ENCODE measurements at places on chromosomes 11 and 22. TPM values are rescaled to one million over a fixed set of nuclear protein-coding genes. Genes with fewer than 3 reads are reported as not detected.
A peak's percentile ranks its signal among the peaks of the same experiment; 100 is the strongest.

DNA sequence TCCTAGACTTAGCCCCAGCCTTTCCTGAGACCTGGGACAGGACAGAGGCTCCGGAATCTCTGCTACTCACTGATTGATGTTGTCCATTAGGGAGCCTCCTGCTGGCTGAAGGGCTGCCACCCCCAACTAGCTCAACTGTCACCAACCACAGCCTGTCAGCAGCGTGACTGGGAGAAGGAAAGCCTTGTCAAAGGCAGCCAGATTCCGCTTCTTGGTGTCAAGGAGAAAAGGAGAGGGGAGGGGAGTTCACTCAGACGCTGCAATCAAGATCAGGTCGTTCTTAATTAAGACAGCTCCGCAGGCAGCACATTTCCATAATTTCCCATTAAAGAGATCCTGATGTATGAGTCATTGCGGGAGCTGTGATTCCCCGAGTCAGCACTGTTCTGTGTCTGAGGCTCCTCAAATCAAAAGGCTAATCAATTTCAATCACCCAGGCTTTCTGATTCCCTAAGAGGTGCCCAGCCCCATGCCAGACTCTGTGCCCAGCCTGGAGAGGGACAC, 152.8 kb upstream of the ZBED5 start:
- no peak overlapping the region for H3K27ac ChIP-seq
- H3K36me3 ChIP-seq: no peaks in the 10 kb centered on the region
- H3K4me1 ChIP-seq: peaks cover 9% of the 10 kb centered on the region
- peak; percentile 24 for DNase-seq
- H3K27me3 ChIP-seq: peaks cover 15% of the 10 kb centered on the region
- no peak overlapping the region for H3K4me3 ChIP-seq

GRCh38 chr22:44869196-44869595, 116.8 kb downstream of the ARHGAP8 start:
- no peak for DNase-seq
- H3K36me3 ChIP-seq: peaks cover 16% of the 10 kb centered on the region

The CRYBA4 gene
- polyA plus RNA-seq: not detected

GRCh38 chr11:35997902-35998520, 54.1 kb downstream of the LDLRAD3 start:
- no peak for DNase-seq
- H3K27ac ChIP-seq: no peak overlapping the region
- peaks cover 16% of the 10 kb centered on the region for H3K4me1 ChIP-seq
- H3K36me3 ChIP-seq: no peaks in the 10 kb centered on the region
- H3K27me3 ChIP-seq: no peaks in the 10 kb centered on the region

DNA sequence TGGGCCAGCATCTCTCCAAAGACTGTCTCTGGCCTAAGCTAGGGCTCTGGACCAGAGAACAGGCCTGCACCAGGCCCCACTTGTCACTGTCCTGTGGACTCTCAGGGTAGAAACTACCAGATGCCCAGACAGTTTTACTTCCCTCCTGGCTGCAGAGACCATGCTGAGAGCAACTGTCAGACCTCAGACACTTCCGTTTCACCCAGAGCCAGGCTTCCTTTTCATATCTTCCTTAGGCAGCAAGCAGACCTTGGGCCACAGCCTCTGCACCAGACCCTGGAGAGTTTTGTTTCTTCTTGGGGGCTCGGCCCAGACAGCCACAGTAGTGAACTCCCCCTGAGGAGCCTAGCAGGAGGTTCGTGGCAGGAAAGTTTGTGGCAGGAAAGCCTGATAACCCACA, 12.1 kb upstream of the FCHSD2 start:
- no peaks in the 10 kb centered on the region for H3K27me3 ChIP-seq
- no peak for DNase-seq
- no peaks in the 10 kb centered on the region for H3K36me3 ChIP-seq
- peaks cover 3% of the 10 kb centered on the region for H3K4me1 ChIP-seq

- no peak overlapping the region for H3K4me3 ChIP-seq
- H3K27me3 ChIP-seq: no peaks in the 10 kb centered on the region
- no peaks in the 10 kb centered on the region for H3K36me3 ChIP-seq
- H3K27ac ChIP-seq: no peak overlapping the region
- no peak for DNase-seq
These were observed 199.1 kb upstream of the NCAM1 start for GRCh38 chr11:112761911-112762706.

GRCh38 chr11:66637557-66638176, 836 bp upstream of the RBM4 start:
- peaks cover 13% of the 10 kb centered on the region for H3K4me1 ChIP-seq
- no peak for DNase-seq
- H3K36me3 ChIP-seq: peaks cover 20% of the 10 kb centered on the region
- H3K27me3 ChIP-seq: no peaks in the 10 kb centered on the region
- peak overlapping the region; percentile 90 for H3K27ac ChIP-seq
- H3K4me3 ChIP-seq: peak overlapping the region; percentile 90

The MUC15 gene
- not detected for polyA plus RNA-seq

DNA sequence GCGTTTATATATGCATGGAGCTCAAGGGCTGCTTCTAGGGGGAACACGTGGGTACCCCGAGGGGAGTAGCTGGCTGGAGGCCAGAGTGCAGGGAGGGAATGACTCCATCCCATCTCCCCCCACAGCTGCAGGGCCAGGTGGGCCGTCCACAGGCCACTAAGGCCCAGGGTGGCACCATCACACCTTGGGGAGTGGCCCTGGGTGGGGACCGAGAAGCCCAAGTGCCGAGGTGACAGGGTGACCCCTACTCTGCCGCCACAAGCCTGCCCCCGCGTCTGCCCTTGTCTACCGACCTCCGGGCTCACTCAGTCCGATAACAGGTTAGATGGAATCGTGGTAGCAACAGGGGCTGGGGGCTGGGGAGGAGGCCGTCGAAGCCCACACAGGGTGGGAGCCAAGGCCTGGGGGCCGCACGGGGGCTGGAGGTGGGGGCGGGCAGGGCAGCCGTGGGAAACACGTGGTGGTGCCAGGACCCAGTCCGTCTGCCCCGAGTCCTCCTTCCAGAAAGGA, 125.7 kb downstream of the KCNQ1OT1 start:
- H3K4me3 ChIP-seq: no peak overlapping the region
- peaks cover 48% of the 10 kb centered on the region for H3K4me1 ChIP-seq
- H3K27ac ChIP-seq: no peak overlapping the region
- H3K27me3 ChIP-seq: no peaks in the 10 kb centered on the region
- DNase-seq: no peak
- H3K36me3 ChIP-seq: peaks cover 16% of the 10 kb centered on the region

DNA sequence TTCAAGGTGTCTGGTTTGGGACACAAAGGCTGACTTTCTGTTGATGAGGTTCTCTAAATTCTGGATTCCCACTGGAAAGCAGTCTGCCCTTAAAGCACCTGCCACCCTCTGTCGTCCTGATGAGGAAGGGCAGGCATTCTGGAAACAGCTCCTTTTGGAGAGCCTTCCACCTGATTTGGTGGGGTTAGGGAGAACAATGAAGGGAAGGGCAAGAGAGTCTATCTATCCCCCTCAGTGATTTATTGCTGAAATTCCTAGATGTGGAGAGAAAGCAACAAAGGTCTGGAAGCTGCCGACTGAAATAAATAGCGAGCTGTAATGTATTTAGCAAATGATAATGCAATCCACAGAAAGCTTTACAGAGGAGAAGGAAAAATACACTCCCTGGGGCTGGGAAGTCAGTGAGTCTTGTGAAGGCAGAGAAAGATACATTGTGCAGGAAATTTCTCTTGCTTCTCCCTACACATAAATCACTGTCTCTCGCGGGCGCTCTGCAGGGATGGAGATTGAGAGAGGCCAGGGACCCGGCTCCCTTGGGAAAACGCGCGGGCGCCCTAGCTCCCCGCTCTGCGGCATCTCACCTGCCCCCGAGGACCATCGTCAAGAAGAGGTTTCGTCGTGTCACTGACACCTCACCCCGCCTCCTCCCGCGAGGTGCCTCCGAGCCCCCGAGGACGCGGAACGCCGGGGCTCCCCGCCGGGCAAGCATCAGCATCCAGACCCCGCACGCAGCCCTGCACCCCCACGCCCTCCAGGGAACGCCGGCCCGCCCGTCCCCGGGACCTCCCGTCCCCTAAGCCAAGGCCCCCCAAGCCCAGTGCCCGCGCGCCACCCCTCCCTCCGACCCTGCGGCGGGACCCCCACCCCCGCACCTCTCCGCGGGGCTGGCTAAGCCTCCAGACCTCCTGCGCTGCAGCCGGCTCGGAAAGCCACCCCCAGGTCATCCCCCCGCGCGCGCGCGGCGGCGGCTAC, 673 bp downstream of the CDON start:
- DNase-seq: no peak
- H3K27me3 ChIP-seq: peaks cover 25% of the 10 kb centered on the region
- H3K4me3 ChIP-seq: peak overlapping the region; percentile 51
- H3K36me3 ChIP-seq: no peaks in the 10 kb centered on the region
- H3K27ac ChIP-seq: peak overlapping the region; percentile 9

DNA sequence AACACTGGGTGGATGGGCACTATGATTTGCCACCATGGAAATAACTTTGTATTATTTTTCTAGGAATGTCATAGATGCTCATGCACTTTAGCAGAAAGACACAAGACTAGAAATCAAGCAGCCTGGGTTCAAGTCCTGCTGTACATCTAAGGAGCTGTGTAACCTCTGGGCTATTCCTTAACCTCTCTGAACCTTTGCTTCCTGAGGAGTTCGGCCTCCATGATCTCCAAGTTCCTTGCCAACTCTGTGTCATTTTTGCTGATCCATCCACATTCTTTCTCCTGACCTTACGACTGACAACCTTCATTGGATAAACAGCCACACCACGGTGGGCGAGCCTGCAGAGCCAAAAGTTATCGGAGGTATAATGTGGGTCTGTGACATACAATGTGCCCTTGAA, 24.1 kb downstream of the ETS1 start:
- H3K4me1 ChIP-seq: peaks cover 6% of the 10 kb centered on the region
- no peak overlapping the region for H3K27ac ChIP-seq
- no peaks in the 10 kb centered on the region for H3K36me3 ChIP-seq
- H3K27me3 ChIP-seq: peaks cover 15% of the 10 kb centered on the region

- no peak overlapping the region for H3K27ac ChIP-seq
- peaks cover 23% of the 10 kb centered on the region for H3K4me1 ChIP-seq
- H3K27me3 ChIP-seq: no peaks in the 10 kb centered on the region
- H3K36me3 ChIP-seq: peaks cover 76% of the 10 kb centered on the region
- DNase-seq: no peak
These were observed 1.3 kb downstream of the EEF1G start for GRCh38 chr11:62572431-62572830.

- H3K27me3 ChIP-seq: no peaks in the 10 kb centered on the region
- no peak overlapping the region for H3K27ac ChIP-seq
- no peak overlapping the region for H3K4me3 ChIP-seq
- peaks cover 6% of the 10 kb centered on the region for H3K4me1 ChIP-seq
- no peak for DNase-seq
These were observed 255.2 kb upstream of the POU2AF2 start for GRCh38 chr11:110990311-110990710.

- H3K4me3 ChIP-seq: no peak overlapping the region
- no peaks in the 10 kb centered on the region for H3K36me3 ChIP-seq
- no peaks in the 10 kb centered on the region for H3K27me3 ChIP-seq
- no peak overlapping the region for H3K27ac ChIP-seq
- peaks cover under 1% of the 10 kb centered on the region for H3K4me1 ChIP-seq
These were observed 114.8 kb downstream of the SNX19 start for GRCh38 chr11:130801333-130802122.

The PIH1D2 gene
- polyA plus RNA-seq: 5.3 TPM

The NTM gene
- polyA plus RNA-seq: 166 TPM

DNA sequence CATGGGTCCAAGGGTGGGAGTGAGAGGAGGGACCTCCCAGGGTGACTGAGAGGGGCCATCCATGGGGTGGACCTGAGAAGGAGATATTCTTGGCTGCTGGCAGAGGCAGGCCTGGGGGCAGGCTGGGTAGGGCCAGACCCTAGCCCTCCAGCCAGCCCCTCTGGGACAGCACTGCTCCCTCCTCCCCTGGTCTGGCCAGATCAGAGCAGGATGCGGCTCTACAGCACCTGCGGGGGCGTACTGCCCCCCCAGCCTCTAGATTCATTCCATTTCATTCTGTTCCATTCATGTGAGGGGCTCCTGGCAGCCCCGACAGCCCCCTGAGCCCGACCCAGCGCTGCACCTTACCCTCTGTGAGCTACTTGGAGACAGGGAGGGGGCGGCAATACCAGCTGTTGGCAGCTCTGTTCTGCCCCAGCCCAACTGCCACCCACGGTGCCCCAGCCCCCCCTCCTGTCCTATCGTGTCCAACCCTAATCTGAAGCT, 34.3 kb upstream of the MYRF start:
- no peaks in the 10 kb centered on the region for H3K27me3 ChIP-seq
- DNase-seq: no peak
- peak overlapping the region; percentile 55 for H3K4me3 ChIP-seq
- peaks cover 47% of the 10 kb centered on the region for H3K4me1 ChIP-seq
- H3K36me3 ChIP-seq: peaks cover 37% of the 10 kb centered on the region

The TSPAN18 gene
- 87.2 TPM for polyA plus RNA-seq

DNA sequence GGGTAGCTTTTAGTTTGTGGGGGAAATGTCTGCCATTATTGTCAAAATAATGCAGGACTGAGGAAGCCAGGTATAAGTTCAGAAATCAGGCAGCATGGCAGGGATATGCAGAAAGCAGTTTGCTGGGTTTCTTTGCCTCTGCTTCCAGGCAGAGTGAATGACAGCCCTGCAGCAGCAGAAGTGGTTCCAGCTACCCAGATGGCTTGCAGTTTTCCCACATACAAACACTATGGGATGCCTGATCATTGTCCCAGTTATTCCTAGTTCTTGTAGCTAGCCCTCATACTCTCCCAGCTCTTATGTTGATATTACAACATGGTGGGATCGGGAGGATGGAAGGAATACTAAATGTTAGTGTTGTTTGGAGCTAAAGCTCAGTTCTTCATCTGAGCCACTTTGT, 2.8 kb upstream of the DIXDC1 start:
- H3K4me3 ChIP-seq: no peak overlapping the region
- no peak for DNase-seq
- H3K4me1 ChIP-seq: peaks cover 29% of the 10 kb centered on the region
- no peak overlapping the region for H3K27ac ChIP-seq
- no peaks in the 10 kb centered on the region for H3K27me3 ChIP-seq
- no peaks in the 10 kb centered on the region for H3K36me3 ChIP-seq

DNA sequence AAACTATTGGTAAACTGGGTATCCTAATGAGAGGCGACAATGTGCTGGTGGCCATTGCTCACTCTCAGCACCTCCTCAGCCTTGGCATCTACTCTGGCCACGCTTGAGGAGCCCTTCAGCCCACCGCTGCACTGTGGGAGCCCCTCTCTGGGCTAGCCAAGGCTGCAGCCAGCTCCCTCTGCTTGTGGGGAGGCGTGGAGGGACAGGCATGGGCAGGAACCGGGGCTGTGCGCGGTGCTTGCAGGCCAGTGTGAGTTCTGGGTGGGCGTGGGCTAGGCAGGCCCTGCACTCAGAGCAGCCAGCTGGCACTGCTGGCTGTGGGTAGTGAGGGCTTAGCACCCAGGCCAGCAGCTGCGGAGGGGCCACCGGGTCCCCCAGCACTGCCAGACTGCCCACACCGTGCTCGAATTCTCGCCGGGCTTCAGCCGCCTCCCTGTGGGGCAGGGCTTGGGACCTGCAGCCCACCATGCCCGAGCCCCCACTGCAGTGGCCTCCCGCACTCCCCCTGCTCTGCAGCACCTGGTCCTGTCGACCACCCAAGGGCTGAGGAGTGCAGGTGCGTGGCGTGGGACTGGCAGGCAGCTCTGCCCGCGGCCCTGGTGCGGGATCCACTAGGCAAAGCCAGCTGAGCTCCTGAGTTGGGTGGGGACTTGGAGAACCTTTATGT, 575.9 kb upstream of the ANO3 start:
- no peak overlapping the region for H3K4me3 ChIP-seq
- H3K27me3 ChIP-seq: no peaks in the 10 kb centered on the region
- H3K4me1 ChIP-seq: no peaks in the 10 kb centered on the region
- no peaks in the 10 kb centered on the region for H3K36me3 ChIP-seq

The MYOD1 gene
- not detected for polyA plus RNA-seq

The APIP gene
- polyA plus RNA-seq: 43.1 TPM

- no peaks in the 10 kb centered on the region for H3K36me3 ChIP-seq
- peaks cover 7% of the 10 kb centered on the region for H3K4me1 ChIP-seq
- H3K27ac ChIP-seq: no peak overlapping the region
- H3K4me3 ChIP-seq: no peak overlapping the region
- no peak for DNase-seq
- H3K27me3 ChIP-seq: no peaks in the 10 kb centered on the region
These were observed 606.8 kb downstream of the NTM start for GRCh38 chr11:131977231-131977630.

The MUC5AC gene
- polyA plus RNA-seq: 0.02 TPM

Measured in spinal cord (tissue), 10 donors.